ENCODE measurements at places on chromosomes 3 and 15.

GRCh38 chr3:8743021-8743601 is 9.5 kb downstream of the CAV3 start:
- H3K4me1 ChIP-seq: peaks cover 45% of the 10 kb centered on the region
- peak; percentile 83 for DNase-seq
- H3K27ac ChIP-seq: no peak overlapping the region
- no peaks in the 10 kb centered on the region for H3K27me3 ChIP-seq

GRCh38 chr3:186538779-186539178 is 5.4 kb downstream of the CRYGS start:
- H3K27ac ChIP-seq: no peak overlapping the region
- no peaks in the 10 kb centered on the region for H3K27me3 ChIP-seq
- H3K4me1 ChIP-seq: peaks cover 13% of the 10 kb centered on the region
- peaks cover 11% of the 10 kb centered on the region for H3K36me3 ChIP-seq
- H3K4me3 ChIP-seq: no peak overlapping the region

GRCh38 chr15:60523056-60523455 is 44.1 kb upstream of the ICE2 start:
- no peaks in the 10 kb centered on the region for H3K27me3 ChIP-seq
- peak; percentile 71 for DNase-seq
- no peak overlapping the region for H3K27ac ChIP-seq
- no peak overlapping the region for H3K4me3 ChIP-seq
- H3K4me1 ChIP-seq: peaks cover 41% of the 10 kb centered on the region

- H3K27ac ChIP-seq: no peak overlapping the region
- no peaks in the 10 kb centered on the region for H3K36me3 ChIP-seq
- H3K27me3 ChIP-seq: no peaks in the 10 kb centered on the region
- no peaks in the 10 kb centered on the region for H3K4me1 ChIP-seq
- no peak for DNase-seq
- no peak overlapping the region for H3K4me3 ChIP-seq
Measured at GRCh38 chr15:75810874-75811498, 32.3 kb upstream of the UBE2Q2 start.

GRCh38 chr3:46898321-46899150 is 21.0 kb downstream of the PTH1R start:
- no peak overlapping the region for H3K27ac ChIP-seq
- no peaks in the 10 kb centered on the region for H3K27me3 ChIP-seq
- H3K36me3 ChIP-seq: no peaks in the 10 kb centered on the region
- no peak for DNase-seq
- no peaks in the 10 kb centered on the region for H3K4me1 ChIP-seq

- peaks cover 18% of the 10 kb centered on the region for H3K4me1 ChIP-seq
- no peaks in the 10 kb centered on the region for H3K27me3 ChIP-seq
- peak; percentile 82 for DNase-seq
- peaks cover 5% of the 10 kb centered on the region for H3K36me3 ChIP-seq
- peak overlapping the region; percentile 29 for H3K27ac ChIP-seq
Measured at GRCh38 chr3:72907731-72908620, 20.1 kb downstream of the GXYLT2 start.

- H3K27ac ChIP-seq: peak overlapping the region; percentile 36
- no peaks in the 10 kb centered on the region for H3K36me3 ChIP-seq
- H3K4me3 ChIP-seq: no peak overlapping the region
- peak; percentile 25 for DNase-seq
Measured at GRCh38 chr3:27326202-27326601, 43.0 kb downstream of the NEK10 start.

- peak; percentile 18 for DNase-seq
- no peaks in the 10 kb centered on the region for H3K27me3 ChIP-seq
- H3K27ac ChIP-seq: peak overlapping the region; percentile 97
Measured at GRCh38 chr15:75578173-75578947, 755 bp downstream of the PTPN9 start.

- no peak for DNase-seq
- H3K4me1 ChIP-seq: no peaks in the 10 kb centered on the region
- peaks cover 12% of the 10 kb centered on the region for H3K27me3 ChIP-seq
- H3K36me3 ChIP-seq: no peaks in the 10 kb centered on the region
- H3K27ac ChIP-seq: no peak overlapping the region
Measured at GRCh38 chr3:172877011-172877410, 126.5 kb downstream of the ECT2 start.

DNA sequence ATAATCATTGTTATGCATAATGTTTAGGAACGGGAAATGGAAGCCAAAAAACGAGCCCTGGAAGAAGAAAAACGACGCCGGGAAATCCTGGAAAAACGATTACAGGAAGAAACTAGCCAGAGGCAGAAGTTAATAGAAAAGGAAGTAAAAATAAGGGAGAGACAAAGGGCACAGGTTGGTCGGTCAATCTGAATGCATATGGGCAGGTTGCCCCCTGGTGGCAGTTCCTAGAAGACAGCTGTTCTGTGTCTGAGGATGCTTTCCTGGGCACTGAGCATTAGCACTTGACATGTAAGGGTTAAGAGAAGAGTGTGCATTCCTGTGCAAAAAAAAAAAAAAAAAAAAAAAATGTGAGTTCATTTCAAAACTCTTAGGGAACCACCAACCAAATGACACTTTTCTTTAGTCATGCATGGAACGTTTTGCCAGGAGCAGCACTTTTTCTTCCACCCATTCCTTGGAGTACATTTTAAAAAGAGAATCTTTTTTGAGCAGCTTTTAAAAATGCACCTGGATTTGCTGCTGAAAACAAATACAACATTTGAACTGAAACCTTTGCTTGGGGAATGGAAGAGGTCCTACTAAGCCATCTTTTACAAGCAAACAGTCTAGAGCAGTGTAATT is 11.1 kb upstream of the ABHD10 start:
- H3K4me3 ChIP-seq: no peak overlapping the region
- peak; percentile 86 for DNase-seq
- H3K27ac ChIP-seq: peak overlapping the region; percentile 5
- H3K27me3 ChIP-seq: no peaks in the 10 kb centered on the region
- H3K36me3 ChIP-seq: peaks cover 96% of the 10 kb centered on the region

DNA sequence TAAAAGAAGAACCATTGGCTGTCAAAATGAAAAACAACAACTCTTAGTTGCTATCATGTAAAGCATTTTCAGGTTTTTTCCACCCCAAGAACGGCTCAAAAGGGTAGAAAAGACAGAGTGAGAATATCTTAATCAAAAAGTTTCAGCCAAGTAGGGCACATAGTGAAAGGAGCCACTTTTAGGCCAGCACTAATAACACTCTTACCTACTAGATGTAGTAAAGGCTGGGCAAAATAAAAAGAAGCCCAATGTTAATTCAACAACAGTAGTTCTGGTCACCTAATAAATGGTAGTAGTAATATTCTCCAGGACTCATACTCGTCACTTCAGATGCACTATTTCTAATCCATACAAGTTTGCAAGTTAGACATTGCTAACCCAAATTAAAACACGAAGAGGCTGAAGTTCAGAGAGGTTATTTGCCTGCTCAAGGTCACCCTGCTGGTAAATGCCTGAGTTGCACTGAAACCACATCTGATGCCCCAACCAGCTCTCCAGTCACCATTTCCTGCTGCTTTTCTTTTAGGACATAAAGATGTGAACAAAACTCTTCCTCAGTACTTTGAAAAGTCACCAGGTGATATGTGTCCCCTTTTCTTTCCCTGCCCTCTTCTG is 7.5 kb downstream of the GOLIM4 start:
- peaks cover 29% of the 10 kb centered on the region for H3K4me1 ChIP-seq
- peak; percentile 18 for DNase-seq
- peak overlapping the region; percentile 11 for H3K27ac ChIP-seq
- no peak overlapping the region for H3K4me3 ChIP-seq
- H3K27me3 ChIP-seq: no peaks in the 10 kb centered on the region

- H3K27ac ChIP-seq: peak overlapping the region; percentile 66
- DNase-seq: no peak
- no peaks in the 10 kb centered on the region for H3K27me3 ChIP-seq
Measured at GRCh38 chr15:93026380-93026817, 62.6 kb downstream of the RGMA start.

All from MCF 10A (cell line).